ENCODE measurements at places on chromosomes 13 and 19.
A peak's percentile ranks its signal among the peaks of the same experiment; 100 is the strongest.

DNA sequence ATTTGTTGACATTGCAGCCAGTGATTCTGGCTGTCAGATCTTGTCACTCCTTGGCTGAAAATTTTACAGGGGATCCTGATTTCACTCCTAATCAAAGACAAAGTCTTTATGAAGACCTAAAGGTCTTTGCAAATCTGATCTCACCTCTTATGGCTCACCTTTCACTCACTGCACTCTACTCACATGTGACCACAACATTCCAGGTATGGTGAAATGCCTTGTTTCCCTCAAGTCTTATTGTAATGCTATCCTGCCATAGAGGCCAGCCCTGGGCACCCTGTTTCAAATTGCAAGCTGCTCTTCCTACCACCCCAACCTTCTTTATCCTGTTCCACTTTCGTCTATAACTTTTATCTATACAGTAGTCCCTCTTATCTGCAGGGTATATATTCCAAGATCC is 200.1 kb downstream of the NDFIP2 start:
- no peak for ATAC-seq

- no peak for ATAC-seq
Measured at GRCh38 chr13:103716718-103717117, 650.5 kb upstream of the SLC10A2 start.

DNA sequence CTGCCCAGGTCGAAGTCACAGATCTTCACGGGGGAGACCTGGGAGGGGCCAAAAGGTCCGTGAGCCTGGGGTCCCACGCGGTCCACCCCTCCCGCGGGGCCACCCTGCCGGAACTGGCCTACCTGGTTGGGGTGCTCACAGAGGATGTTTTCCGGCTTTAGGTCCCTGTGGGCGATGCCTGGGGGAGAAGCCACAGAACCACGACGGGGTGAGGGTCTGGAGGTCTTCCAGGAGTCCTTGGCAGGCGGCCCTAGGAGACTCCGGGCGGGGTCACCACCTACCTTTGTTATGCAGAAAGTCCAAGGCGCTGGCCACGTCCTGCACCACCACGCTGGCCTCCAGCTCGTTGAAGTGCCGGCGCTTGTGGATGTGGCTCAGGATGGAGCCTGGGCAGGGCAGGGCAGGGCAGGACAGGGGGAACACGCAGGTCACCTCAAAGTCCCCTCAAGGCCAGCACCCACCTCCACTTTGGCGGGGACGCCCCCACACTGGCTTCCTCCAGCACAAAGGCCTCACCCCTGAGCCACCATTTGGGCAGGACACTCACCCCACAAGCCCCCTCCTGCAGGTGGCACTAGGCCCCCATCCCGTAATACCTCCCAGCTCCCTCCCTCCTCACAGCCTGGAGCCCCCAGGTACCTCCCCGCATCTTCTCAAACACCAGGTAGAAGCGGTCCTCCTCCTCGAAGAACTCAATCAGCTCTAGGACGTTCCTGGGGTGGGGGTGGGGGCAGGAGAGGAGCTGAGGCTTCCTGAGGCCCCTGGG is 8.4 kb downstream of the MKNK2 start:
- ATAC-seq, result no peak

DNA sequence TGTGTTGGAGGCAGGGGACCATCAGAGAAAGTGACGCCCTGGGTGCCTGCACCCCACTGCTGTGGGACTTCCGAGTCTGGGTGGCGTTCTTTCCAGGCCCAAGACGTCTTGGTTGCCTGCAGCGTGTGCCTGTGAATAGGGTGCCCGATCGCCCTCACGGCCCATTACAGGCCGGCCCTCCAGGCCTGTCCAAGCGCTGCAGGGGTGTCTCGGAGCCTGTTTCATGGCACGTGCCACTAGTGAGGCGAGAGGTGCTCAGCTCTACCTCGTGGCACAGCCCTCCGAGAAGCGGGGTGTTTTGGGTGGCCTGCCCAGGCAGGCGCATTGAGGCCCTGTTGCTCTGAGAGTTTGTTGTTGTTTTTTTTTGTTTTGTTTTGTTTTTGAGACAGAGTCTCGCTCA is 30.1 kb downstream of the DOT1L start:
- ATAC-seq, result no peak

DNA sequence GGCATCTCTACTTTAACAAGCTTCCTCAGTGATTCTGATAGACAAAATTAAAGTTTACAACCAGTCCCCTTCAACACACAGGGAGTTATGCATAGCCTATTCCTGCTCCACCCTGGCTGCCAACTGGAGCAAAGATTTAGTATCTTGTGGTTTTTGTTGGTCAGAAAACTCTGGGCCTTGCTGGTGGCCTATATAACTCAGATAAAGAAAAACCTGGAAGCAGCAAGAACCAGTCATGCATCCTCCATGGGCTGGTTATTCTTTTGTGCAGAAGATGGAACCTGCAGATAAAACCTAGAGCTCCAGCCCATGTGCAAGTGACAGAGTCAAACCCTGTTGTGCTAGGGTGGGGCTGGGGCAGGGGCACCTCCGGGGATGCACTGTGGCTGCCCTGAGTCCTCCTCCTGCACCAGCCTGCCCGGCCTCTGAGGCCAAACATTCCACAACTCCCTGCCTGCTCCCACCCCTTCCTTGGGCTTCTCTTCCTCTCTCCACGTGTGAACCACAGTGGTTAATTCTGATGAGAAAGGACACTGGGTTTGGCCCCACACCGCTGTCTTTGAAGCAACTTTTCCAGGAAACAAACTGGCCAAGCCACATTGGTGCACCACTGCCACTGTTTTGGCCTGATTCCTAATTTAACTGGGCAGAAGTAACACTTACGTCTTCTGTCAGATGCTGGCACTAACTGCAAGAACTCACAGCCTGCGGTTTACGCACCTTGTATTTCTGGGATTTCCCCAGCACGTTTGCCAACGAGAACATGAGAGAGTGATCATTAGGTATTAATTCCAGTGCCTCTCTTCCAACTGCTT is 23.3 kb upstream of the GGACT start:
- ATAC-seq, result no peak

DNA sequence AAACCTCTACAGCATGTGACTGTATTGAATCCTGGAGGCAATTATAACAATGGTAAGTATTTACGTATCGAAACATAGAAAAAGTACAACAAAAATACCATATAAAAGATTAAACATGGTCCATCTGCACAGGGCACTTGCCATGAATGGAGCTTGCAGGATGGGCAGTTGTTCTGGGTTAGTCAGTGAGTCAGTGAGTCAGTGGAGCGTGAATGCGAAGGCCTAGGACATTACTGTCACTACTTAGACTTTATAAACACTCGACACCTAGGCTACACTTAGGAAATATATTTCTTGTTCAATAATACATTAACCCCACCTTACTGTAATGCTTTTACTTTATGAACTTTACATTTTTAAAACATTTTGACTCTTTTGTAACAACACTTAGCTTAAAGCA is 35.6 kb upstream of the TMTC4 start:
- ATAC-seq, result no peak

DNA sequence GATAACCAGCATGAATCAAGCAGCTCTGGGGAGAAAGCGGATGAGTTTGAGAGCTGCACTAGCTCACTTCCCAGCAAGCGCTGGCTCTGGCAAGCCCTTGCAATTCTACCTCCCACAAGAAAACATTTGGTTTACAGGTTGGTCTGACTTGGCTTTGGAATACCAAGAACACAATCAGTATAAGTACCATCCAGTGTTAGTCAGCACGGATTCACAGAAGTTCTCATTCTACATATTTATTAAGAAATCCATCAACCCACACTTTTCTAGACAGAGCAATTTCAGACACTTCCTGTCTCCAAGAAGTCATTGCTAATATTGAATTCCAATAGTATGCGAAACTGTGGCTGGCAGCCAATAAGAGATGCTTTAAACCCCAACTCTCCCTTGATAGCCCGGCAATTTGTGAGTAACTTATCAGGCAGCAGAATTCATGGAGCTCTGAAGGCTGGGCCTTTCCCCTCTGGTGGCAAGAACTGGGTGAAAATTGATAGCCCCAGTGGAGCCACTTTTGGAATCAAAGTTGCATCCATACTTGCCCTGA is 59.4 kb upstream of the WASF3 start:
- no peak for ATAC-seq

GRCh38 chr19:36160821-36161596 is 8.8 kb upstream of the COX7A1 start:
- no peak for ATAC-seq

GRCh38 chr13:21894091-21894490 is 223.2 kb downstream of the FGF9 start:
- ATAC-seq, result no peak

DNA sequence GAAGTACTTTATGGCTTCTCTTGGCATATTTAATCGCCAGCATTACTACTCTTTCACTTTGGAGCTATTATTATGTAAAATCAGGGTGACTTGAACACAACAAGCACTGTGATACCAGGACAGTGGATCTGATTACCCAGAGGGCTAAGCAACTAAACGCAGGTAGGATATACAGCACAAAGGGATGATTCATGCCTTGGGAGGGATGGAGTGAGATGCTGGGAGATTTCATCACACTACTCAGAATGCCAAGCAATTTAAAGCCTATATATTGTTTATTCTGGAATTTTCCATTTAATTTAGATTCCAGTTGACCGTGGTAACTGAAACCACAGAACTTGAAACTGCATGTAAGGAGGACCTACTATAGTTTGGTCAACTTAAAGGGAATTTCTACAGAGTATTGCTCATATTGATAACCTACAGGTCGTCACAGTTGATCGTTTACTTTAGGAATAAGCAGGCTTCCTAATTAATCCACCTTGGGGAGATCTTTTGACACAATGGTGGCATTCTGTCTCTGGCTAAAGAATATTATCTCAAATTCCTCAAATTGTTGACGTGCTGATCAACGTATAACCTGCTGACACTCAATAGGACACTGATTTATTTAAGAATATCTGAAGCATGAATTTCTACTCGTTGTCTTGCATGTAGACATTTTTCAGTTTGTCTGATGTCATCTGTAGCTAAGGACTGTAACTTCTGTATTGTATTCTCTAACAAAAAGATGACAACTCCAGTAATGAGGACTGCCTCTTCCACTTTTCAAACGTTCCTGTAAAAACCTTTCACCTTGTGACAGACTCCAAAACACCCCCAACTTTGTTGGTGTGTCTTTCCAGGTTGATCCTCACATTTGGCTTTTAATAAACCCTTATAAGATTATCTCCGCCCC is 254.2 kb downstream of the GPC5 start:
- no peak for ATAC-seq

GRCh38 chr19:10517361-10517759 is at the start of gene S1PR5:
Gene S1PR5, minus strand, starts transcription at chr19:10517447. Its CDS starts 2,436 bp downstream, at chr19:10515011.
- ATAC-seq, result no peak

- ATAC-seq, result no peak
Measured at GRCh38 chr19:57319869-57320179, 448 bp upstream of the ZNF543 start.

DNA sequence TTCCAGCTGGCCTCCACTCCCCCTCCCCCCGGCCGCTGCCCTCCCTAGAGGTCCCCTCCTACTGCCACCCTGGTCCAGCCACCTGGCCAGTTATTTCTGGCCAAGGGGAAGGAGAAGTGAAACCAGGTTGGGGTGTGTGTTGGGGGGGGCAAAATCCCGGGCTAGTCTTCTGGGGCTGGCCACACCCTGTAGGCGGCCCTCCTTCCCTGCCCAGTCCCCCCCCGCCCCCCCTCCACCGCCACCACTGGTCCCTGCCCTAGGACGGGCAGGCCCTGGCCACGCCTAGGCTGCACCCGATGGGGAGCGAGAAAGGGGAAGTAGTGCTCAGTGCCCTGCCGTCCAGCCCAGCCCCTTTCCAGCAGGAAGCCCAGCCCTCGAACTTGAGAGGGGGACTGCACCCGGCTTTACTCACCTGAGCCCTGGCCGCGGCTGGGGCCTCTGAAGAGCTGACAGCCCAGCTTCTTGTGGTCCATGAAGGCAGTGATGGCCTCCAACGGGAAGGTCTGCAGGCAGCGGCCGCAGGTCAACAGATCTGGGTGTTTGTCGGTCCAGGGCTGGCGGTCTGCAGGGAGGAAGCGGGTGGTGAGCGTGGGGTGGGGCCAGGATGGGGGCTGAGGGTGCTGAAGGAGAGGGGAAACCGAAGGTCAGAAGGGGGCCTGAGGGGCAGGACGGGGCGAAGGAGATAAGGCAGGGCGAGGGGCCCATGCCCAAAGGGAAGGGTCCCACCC is 813 bp downstream of the ZNF296 start:
- peak; percentile 12 for ATAC-seq

DNA sequence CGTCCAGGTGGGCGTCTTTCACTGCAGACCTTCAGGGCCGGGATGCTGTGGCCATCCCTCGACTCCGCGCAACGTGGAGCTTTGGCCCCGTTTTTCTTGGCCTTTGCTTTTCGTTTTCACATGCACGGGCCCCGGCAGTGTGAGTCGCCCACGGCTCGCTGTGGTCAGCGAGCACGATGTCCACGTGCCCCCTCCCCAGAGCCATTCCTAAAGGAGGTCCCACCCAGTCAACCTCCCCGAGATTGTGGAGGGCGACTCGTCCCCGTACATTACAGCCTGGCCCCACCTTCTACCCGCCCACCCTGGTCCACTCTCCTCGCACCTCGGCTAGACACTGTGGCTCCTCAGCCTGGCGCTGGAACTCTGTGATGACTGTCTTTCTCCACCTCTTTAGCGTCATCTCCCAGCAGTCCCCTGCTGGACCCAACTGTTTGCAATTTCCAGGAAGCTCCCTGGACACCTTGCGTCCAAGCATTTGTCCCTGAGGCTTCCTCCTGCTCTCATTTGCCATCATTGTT is 405 bp downstream of the ZNF446 start:
- no peak for ATAC-seq

- no peak for ATAC-seq
Measured at GRCh38 chr19:45746866-45747265, 13.6 kb downstream of the MEIOSIN start.

DNA sequence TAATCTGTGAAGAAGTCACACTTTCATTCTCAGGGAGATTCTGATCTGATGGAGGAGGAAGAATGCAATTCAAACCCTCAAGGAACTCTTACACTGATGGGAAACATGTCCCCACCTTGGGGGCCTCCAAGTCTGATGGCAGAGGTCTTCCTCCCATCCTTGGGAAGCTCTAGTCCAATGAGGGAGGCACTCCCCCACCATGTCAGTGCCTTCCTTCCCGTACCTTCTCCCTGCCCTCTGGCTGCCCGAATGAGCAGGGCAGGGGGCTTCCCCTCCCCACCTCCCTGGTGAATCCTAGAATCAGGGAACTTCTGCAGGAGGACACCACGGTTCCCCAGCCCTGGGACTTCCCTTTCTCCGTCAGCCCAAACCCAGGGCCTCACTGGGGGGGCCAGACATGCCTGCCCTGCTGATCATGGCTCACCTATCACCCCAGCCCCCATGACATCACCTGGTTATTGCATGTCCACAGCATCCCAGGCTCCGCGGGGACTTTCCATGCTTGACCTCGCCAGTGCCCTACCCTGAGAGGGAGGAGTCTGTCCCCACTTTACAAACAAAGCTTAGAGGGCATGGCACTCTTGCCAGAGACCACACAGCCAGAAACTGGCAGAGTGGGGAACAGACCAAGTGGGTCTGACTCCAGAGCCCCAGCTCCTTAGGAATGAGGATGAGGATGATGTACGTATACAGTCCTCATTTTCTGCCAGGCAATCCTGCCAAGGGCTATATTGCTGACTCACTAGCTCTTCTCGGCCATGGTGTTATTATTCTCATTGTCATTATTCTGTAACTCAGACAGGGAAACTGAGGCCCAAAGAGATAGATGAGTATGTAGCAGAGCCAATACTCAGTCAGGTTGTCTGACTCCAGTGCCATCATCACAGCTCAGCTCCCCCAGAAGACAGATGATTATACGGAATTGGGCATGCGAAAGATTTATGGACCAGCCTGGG is 9.6 kb upstream of the BCL3 start:
- ATAC-seq, result no peak

- ATAC-seq, result no peak
Measured at GRCh38 chr19:43316591-43317319, 36.7 kb upstream of the CD177 start.
